ENCODE measurements at places on chromosomes 5 and 9.

GRCh38 chr5:76165711-76166374 lies 82.7 kb downstream of the SV2C start:
- DNase-seq: no peak

DNA sequence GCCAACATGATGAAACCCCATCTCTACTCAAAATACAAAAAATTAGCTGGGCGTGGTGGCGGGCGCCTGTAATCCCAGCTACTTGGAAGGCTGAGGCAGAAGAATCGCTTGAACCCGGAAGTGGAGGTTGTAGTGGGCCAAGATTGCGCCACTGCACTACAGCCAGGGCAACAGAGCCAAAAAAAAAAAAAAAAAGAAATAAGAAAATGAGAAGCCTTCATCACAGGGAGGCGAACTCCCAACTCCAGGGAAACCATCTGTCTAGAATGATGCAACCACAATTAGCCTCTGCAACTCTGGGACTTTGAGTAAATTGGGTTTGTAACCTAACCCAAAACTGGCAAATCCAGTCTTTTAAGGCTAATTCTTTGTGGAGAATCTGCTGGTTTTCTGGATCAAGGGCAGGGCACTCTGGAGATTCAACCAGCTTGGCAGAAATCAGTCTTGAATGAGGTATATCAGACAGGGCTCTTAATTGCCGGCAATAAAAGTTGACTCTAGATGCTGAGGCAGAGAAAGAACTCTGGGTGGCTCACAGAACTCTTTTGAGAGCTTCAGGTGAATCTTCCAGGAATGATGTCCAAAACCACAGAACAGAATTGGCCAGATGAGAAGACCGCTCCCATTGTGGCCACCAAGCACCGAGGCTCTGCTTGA lies 9.9 kb downstream of the S100Z start:
- no peak for DNase-seq

GRCh38 chr9:32378496-32378895 lies 5.9 kb upstream of the ACO1 start:
- DNase-seq: peak; percentile 68

DNA sequence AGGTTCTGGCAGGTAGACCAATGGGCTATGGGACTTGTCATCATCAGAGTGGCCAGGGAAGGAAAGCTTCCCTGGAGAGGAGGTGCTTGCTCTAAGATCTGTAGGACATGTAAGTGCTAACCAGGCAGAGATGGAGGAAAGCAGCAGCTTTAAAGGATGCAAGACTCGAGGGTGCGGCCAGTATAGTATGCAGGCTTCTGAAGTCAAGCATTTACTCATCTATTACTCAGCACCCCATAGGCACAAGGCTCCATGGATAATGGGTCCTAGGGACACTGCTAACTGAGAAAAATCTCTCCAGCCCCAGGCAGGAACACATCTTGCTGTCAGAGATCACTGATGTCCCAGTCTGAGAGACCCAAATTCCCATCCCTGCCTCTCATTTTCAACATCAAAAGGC lies 49.7 kb downstream of the WWC1 start:
- DNase-seq: no peak

- no peak for DNase-seq
Measured at GRCh38 chr9:10268531-10269485, 344.0 kb downstream of the PTPRD start.

- no peak for DNase-seq
Measured at GRCh38 chr5:179668391-179668790, 12.4 kb downstream of the CBY3 start.

DNA sequence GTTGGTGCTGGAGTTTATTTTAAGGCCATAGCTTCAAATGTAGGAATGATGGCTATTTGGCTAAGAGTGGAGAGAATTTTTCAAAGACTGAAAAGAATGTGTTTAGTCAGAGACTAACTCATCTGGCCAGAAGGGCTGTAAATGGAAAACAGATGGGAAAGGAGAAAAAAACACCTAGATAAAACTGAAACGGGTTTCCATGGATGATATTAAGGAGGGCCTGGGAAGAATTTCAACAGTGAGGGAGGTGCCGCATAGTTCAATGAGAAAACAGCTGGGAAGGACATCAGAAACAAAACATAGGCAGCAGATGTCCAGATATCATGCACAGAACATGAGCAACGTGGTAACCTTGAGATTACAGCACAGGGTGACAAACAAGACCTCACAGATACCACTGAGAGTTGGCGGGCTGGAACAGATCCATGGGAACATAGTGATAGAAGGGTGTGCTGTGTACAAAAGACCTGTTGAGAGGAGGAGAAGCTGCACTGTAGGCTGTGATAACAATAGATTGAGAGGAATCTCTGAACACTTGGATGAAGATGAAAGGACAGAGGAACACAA lies 31.2 kb upstream of the RAD23B start:
- DNase-seq: no peak

DNA sequence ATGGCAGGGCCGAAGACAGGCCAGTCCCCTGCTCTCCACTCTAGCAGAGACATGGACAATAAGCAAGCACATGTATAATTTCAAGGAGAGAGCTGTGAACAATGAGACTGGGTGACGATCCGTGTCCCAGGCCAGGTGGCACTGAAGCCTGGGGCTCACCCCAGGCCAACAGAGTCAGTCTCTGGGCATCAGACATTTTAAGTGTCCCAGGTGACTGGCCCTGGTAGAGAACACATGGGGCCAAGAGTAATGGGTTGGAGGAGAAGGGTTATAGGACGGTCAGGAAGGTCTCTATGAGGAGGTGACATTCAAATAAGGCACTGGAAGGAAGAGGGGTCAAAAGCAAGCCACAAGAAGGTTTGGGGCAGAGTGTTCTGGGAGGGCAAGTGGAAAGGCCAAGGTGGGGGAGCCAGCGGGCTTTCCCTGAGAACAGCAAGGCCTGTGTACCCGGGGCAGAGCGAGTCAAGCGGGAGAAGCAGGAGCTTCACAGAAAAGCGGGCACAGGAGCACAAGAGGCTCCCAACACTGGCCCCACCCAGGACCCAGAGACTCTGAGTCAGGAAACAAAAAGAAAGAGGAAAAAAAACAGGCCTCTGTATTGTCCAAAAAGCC lies 1.1 kb upstream of the AKNA start:
- DNase-seq: no peak

- DNase-seq: no peak
Measured at GRCh38 chr5:40853632-40854192, 12.5 kb downstream of the CARD6 start.

- no peak for DNase-seq
Measured at GRCh38 chr5:158591301-158591863, 508.3 kb downstream of the EBF1 start.

GRCh38 chr5:116037236-116037822 lies 5.1 kb downstream of the ARL14EPL start:
- no peak for DNase-seq

DNA sequence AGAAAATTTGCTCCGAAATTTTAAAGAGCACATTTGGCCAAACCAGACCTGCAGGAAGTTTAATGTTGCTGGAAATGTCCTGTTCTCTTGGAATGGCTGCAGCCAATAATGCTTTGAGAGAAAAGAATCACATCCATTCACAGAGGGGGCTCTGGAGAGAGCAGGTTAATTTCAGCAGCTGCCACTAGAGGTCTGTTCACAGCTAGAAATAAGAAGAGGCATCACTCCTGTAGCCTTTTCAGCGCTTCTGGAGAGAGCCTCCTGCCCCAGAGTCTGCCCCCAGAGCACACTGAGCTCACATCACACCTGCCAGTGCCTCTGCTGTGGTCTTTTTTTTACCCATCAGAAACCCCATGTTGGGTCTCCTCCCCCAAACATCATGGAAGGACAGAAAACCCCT lies 124.8 kb upstream of the RAD23B start:
- no peak for DNase-seq

GRCh38 chr9:89489548-89490530 lies 8.1 kb downstream of the SEMA4D start:
- no peak for DNase-seq

GRCh38 chr5:143073766-143074165 lies 303.6 kb downstream of the ARHGAP26 start:
- no peak for DNase-seq

- DNase-seq: no peak
Measured at GRCh38 chr5:44969825-44970224, 161.1 kb downstream of the MRPS30 start.
